ENCODE measurements at places on chromosomes 6 and 20.

DNA sequence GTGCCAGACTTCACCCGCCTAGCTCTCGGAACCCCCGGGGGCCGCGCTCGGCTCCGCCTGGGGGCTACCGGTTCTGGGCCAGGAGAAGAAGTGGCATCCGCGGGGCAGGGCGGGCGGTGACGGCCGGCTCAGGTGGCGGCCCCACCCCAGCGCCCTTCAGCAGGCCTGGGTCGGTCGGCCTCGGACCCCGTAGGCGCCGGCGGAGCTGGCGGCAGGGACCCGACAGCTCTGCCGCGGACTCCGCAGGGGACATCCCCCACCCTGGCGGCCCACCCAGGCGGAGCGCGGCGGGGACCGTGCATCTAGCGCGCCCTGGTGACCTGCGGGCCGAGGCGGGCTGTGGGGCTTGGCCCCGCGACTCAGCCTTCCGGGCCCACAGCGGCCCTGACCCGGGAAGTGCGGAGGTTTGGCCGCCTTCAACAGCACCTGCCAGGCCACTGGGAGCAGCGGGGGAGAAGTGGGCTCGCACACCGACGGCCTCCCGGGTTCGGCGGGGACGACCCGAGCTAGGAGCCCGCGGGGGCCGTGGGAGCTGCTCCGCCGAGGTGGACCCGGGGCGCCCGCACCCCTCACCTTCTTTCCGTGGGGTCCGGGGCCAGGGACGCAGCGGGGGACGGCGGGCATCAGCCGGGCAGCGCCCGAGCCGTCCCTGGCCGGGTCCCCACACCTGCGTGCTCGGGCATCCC lies 87.1 kb downstream of the TMEM242 start:
- no peak for DNase-seq

- no peak for DNase-seq
These were observed 323.3 kb downstream of the BMP2 start for GRCh38 chr20:7090811-7091210.

DNA sequence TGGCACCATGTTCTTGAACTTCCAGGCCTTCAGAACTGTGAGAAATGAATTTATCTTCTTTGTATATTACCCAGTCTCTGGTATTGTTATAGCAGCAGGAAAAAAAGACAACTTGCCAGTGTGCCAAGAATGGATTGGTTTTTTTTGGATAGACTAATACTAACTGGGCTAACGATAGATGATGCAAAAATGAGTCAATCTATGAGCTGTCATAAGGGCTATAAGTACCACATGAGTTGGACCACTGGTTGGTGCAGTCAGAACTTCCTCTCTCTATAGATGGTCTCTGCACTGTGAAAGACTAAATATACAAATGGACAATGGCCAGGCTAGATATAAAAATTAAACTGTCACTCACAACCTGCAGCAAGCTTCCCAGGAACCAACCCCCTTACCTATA lies 87.6 kb upstream of the COL21A1 start:
- DNase-seq, result no peak

GRCh38 chr6:12174878-12175277 lies 115.3 kb upstream of the EDN1 start:
- no peak for DNase-seq

DNA sequence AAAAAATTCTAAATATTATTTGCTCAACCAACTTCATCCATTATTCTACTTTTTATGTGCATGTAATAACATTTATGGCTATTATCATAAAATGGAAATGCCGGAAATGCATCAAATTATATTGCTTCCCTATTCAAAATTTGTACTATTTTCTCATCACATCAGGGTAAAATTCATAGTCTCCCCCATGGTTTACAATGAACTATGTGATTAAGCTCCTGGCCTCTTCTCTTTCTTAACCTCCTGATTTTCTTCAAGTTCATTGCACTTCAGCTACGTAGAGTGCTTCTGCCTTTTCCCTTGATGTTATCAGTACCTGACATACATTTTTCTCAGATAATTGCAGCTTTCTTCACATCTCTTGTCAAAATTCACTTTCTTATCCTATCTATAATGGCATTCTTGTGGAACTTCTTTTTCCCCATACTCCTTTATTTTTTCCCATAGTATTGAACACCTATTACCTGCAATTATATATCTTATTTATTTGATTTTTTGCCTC lies 699.1 kb upstream of the ADGRB3 start:
- no peak for DNase-seq
